A549 (cell line): ENCODE measurements at places on chromosomes 1 and 21.

DNA sequence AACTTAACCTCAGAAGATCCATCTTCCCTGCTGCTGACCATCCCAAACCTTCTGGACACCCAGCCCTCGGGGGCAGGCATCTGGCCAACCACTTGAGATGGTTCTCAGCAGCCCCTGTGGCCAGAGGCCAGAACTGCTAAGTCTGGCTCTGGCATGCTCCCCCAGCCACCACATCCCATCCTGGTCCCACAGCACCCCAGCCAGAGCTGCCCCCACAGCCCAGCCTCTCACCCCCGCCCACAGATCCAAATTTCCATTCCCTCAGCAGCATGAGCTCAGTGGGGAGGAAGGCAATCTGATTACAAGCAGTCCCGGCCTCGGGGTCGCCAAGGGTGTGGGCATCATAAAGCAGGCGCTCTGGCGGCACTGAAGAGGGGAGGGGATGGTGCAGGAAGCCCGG is 45.6 kb downstream of the GLIS1 start:
- DNase-seq, result no peak

DNA sequence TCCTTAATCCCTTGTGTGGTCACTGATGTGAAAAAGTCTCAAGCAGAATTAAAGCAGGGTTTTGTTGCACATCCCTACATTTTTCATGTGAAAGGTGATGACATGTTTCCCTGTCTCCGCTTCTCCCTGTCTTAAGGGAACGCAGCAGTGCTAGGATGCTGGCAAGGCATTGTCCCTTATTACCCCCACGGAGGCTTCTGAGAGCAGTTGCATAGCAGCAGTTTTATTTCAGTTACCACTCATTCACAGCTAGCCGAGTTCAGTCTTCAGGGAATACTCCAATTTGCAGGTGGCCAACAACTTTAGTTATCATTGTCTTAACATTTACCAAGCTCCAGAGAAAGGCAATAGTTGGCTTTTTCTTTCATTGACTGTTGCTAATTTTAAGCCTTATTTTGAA is 89.1 kb downstream of the CLEC20A start:
- DNase-seq, result no peak

DNA sequence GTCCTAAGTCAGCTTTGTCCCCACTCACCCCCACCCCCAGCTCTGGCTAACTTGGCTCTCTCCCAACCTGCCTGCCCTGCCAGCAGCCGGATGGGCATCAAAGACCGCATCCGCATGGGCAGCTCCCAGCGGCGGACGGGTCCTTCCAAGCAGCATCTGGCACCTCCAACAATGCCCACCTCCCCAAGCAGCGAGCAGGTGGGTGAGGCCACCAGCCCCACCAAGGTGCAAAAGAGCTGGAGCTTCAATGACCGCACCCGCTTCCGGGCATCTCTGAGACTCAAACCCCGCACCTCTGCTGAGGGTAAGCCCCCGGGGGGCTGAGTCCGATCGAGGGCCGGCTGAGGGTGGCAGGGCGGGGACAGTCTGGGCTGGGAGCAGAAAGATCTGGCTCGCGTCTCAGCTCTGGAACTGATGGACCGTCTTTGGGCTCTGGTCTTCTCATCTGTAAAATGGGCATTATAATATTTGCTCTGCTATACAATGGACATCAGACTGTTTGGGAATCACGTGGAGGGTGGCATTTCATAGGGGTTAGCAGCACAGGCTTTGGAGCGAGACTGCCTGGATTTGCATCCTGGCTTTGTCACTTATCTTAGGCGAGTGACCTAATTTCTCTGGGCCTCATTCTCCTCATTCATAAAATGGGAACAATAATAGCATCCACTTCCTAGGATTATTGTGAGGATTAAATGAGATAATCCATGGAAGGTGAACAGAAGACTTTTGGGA is 31.0 kb downstream of the CITED4 start:
- DNase-seq, result no peak

GRCh38 chr1:51792864-51793263 is 85.7 kb downstream of the NRDC start:
- DNase-seq, result no peak

GRCh38 chr1:89633248-89633799 is 404 bp downstream of the LRRC8C start:
- DNase-seq, result peak; percentile 30

- no peak for DNase-seq
Observed at GRCh38 chr1:19311503-19311930, 427 bp downstream of the AKR7A2 start.

DNA sequence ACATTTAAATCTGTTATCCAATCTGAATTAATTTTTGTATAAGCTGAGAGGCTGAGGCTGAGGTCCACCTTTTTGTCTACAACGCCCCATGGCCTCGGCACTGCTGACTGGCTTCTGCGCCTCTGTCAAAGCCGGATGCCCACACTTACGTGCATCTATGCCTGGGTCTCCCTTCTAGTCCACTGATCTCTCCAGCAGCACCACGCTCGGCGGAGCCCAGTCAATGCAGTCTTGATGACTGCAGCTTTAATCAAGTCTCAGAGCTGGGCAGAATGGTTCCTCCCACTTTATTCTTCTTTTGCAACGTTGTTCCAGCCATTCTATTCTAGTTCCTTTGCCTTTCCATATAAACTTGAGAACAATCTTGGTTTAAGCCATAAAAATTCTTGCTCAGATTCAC is 9.4 kb downstream of the PRDM15 start:
- DNase-seq, result no peak

DNA sequence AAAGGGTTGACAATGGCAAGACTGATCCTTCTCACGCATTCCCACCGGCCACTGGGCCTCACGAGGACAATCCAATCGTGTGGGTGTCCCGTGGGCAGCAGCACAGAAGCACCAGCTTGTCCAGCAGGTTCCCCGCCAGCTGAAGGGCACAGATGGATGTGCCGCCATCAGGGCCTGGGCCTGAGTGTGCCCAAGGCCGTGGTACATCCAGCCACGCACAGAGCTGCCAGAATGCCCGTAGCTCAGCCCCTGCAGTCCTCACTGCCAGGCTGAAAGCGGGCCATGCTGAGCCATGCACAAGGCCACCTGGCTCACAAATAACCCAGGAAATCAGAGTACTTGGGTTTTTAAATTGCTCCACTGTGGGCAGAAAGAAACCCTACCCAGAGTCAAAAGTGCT is 7.0 kb downstream of the NPHP4 start:
- DNase-seq, result no peak

DNA sequence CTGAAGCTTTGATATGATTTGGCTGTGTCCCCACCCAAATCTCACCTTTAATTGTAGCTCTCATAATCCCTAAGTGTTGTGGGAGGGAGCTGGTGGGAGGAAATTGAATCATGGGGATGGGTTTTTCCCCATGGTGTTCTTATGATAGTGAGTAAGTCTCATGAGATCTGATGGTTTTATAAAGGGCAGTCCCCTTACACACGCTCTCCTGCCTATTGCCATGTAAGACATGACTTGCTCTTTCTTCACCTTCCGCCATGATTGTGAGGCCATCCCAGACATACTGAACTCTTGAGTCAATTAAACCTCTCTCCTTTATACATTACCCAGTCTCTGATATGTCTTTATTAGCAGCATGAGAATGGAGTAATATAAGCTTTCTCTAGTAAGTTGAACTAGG is 261.9 kb downstream of the HLX start:
- DNase-seq, result no peak

- DNase-seq, result no peak
Observed at GRCh38 chr1:155499953-155500639, 62.5 kb downstream of the ASH1L start.

GRCh38 chr1:178543290-178543607 is 30.3 kb downstream of the TEX35 start:
- peak; percentile 61 for DNase-seq

- DNase-seq, result no peak
Observed at GRCh38 chr1:41411229-41411628, 50.0 kb downstream of the FOXO6 start.

DNA sequence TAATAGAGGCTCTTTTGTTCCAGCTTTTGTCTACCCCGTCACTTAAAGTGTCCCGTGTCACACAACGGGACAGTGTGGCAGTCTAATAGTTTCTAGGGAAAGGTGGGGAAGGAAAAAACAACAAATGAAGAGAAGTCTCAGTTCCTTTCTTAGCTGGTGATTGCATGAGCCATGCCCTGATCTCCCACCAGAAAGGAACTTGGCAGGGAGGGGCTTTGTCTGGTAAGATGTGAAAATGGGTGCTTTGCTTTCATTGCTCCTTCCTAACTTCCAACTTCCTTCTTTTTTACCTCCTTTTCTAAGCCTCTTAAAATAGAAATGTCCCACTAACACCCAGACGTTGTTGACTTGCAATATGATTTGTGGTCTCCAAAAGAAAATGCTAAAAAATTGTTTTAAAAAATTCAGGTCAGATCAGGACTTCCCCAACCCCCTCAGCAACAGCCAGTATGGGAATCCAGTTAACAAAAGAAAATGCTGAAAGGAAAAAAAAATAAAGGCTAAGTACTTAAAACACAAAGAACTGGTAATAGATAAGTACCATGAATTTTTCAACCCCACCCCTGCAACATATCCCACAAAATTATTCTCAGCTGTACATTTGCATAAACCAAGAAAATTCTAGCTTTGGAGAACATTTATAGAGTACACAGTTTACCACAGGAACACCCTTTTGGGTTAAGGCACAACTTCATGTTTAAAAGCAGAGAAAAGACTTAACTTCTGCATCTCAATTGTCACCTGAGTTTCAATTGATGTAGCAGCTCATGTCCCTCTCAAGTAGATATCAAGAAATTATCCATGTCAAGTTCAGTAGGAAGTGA is 106.2 kb downstream of the NIBAN1 start:
- no peak for DNase-seq

GRCh38 chr1:110588991-110589390 is 17.2 kb downstream of the KCNA2 start:
- DNase-seq, result no peak

GRCh38 chr21:37364722-37365121 is 1.9 kb upstream of the DYRK1A start:
- no peak for DNase-seq

DNA sequence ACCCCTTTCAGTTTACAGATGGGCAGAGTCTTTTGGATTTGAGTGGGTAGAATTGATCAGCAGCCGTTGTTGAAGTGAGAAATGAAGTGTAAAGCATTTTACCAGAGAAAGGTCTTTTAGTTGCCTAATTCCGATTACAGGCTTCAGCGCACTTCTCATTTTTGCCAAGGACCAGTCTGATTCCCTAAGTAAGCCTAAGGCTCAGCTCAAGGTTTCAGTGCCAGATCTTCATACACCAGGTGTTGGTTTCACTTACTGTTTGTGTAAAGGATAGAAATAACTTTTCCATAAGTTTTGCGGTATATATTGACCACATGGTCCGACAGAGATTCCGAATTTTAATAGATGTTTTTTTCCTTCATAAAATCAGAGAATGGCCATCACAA is 83.9 kb upstream of the BMP8A start:
- DNase-seq, result no peak

DNA sequence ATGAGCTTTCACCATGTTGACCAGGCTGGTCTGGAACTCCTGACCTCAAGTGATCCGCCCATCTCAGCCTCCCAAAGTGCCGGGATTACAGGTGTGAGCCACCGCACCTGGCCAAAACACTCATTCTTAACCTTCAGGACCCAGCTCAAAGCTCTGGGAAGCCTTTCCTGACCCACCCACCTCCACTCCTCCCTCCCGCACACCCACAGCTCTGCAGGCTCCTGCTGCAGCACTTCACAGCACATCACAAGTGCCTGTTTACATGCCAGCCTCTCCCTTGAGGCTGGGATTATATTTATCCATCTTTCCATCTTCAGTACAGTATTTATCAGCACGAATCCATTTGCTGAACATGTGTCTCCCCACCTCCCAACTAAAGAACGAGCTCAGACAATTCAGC is 14.9 kb downstream of the SLC9A1 start:
- DNase-seq, result no peak

DNA sequence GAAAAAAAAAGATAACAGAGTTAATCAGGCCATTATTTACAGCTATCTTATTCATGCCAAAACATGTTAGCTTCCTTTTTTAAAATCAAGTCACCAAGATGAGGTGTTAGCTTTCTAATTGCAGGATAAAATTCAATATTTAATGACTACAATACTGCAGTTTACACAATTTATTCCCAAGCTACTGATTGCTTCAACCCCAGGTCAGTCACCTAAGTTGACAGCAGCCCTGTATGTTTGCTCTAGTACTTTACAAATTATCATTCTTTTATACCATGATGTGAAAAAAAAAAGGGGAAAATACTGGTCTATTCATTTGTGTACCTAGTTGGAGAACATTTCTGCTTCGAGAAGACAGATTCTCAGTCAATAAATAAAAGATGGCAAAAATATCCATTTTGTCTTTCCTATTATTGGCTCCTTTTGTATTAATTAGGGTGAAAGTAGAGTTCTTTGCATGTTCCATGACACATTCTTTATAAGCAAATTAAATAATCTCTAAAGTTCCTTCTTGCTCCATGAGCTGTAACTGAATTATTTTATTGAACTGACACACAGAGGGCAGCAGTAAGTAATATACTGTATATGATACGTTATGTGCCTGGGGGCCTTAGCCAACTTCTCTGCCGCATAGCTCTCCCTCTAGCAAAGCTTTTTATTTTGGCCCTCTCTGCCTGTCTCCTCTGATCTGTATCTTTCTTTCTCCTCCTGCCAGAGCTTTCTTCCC is 48.0 kb downstream of the DIPK1A start:
- DNase-seq, result no peak

- no peak for DNase-seq
Observed at GRCh38 chr1:210496063-210496462, 167.4 kb downstream of the HHAT start.

DNA sequence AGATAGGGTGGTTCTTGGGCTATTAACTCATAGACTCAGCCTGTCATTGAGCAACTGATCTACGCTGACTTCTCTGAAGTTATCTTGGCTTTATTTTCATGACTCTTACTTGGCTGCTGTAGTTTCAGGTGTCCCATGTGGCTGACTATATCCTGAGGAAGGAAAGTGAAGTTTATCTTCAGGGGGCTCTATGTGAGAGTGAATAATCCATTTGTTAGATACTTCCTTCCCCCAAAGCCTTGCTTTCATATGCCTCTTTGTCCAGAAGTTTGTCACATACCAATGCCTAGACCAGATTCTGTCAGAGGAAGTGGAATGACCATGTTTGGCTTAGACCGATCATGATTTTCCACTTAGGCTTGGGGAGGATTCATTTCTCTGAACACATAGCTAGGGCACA is 27.9 kb upstream of the C1orf87 start:
- no peak for DNase-seq

- DNase-seq, result no peak
Observed at GRCh38 chr1:169574336-169574735, 11.9 kb downstream of the F5 start.

DNA sequence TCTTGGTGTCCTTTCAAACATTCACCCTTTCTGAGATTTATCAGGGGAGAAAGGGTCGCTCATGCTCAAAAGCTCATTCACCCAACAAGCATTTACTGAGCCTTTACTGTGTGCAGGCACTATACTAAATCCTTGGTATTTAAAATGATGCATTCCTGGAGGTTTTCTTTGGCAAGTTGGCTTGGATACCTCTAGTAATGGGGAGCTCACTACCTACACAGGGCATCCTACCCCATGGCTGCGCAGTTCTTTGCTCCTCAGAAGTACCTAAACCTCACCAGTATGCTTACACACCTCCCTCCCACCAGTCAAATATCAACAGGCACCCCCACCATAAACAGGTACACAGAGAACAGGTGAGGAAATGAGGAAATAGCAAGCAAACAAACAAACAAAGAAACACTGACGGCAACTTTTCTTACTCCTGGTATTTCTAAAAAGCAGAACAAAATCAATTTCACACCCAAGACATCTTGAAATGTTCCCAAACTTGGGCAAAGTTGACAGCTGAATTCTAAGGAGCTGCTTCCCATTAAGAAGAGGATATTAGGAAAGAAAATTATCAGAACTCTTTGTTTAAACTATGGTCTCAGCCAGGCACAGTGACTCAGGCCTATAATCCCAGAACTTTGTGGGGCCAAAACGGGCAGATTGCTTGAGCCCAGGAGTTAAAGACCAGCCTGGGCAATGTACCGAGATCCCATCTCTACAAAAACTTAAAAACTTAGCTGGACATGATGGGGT is 104.8 kb downstream of the PSMG1 start:
- no peak for DNase-seq
